ENCODE measurements at places on chromosomes 2 and 18.

- DNase-seq, result no peak
Observed at GRCh38 chr18:35371412-35372195, 5.5 kb downstream of the ZNF396 start.

GRCh38 chr2:37568565-37568964 lies 102.9 kb downstream of the CDC42EP3 start:
- no peak for DNase-seq

GRCh38 chr18:28438381-28438780 lies 261.5 kb upstream of the CDH2 start:
- no peak for DNase-seq

DNA sequence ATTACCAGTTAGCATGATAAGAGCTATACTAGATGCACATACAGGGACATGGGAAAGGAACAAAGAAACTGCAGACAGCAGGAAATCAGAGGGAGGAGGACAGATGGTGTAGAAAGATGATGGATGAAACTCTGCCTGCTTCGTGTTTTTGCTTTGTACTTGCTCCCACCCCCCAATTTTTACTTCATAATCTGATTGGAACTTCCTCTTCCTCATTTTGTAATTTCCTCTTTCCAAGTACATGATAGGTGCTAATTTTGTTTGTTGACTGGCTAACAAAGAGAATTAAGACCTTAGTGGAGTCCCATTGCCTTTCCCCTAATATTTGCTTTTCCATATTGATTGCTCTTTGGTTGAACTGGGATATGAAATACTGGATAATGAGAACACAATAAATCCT lies 76.0 kb upstream of the PELI1 start:
- DNase-seq, result no peak

- no peak for DNase-seq
Observed at GRCh38 chr2:223563462-223563861, 38.7 kb downstream of the SCG2 start.

DNA sequence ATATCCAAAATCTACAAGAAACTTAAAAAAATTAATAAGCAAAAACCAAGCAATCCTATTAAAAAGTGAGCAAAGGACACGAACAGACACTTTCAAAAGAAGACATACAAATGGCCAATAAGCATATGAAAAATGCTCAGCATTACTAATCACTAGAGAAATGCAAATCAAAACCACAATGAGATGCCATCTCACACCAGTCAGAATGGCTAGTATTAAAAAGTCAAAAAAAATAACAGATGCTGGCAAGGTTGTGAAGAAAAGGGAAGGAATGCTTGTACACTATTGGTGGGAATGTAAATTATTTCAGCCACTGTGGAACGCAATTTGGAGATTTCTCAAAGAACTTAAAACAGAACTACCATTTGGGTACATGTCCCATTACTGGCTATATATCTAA lies 128.8 kb upstream of the SESTD1 start:
- DNase-seq, result no peak

Measured in liver (tissue), 10 donors.